ENCODE measurements at places on chromosomes 4 and X.

GRCh38 chrX:108736509-108737479 lies at the start of gene IRS4:
Gene IRS4 (minus strand): TSS chrX:108736563.
- no peak for DNase-seq

DNA sequence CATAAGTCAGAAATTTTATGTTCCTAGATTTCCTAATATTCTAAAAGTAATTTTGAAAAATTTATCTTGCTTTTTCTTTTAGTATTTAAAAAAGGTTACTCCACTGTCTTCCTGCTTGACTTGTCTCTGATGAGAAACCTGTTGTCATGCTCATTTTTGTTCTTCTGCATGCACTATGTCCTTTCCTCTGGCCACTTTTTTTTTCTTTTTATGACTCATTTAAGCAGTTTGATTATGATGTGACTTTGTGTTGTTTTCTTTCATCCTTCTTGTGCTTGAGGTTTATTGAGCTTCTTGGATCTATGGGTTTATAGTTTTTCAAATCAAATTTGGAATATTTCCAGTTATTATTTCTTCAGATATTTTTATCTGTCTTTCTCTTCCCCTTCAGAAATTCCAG lies 12.0 kb upstream of the UFSP2 start:
- no peak for DNase-seq

DNA sequence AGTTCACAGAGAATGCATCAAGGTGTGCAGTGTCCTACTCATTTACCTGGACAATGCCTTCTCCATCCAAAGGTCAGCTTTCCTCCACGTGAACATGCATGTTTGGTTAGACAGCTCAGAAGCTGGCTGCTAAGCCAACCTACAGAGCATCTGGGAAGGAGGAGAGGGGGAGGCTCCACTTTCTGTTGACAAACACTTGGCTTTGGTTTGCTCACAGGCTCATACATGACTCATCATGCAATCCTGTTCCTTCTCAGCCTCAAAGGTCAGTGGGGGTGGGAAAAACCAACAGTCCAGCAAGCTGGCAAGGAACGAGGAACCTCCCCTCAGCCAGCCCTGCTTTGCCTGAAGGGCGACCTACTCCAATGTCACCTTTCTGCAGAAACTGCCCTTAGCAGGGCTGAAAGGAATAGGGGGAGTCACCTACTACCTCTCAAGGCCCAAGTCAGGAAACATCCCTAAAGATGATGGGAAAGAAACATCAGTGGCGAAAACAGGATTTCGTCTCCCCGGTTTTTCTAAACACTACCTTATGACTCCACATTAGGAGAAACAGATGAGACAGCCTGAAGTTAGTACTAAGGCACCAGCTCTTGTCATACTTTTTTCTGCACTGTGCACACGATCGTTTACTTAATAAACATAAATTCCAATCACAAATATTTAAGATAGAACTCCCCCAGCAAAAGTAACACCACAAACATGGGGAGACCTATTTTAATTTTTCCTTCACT lies 37.9 kb downstream of the RELL1 start:
- no peak for DNase-seq

DNA sequence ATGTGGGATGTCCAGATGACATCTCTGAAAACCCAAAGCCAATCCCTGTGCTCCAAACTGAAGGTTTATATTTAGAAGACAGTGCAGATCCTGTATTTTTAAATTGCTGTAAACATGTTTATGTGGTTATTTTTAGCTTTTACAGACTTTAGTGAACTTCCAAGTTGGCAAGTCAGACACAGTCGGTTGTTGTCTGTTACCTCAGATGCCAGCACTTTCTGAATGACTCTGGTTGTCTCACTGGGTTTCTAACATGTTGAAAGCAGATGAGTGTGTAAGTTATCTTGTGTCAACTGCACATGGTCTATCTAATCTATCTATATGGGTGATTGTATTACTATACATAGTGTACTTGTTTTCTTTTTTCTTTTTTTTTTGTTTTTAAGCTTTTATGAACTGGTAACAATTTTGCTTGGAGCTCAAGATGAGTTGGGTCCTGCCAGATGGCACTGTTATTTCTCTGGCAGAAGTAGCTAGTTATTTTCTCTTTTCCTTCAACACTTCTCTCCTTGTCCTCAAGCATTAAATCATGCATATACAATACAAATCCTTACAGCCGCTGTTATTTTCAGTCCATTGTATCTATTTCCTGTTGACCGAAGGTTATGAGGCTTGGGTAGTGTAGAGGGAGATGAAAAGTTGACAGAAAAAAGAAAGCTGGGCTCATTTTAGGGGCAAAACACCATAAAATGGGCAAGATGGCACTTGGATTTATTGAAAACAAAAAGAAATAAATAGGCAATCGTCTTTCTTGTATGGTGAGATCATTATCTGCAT lies 66.3 kb downstream of the GAB1 start:
- DNase-seq = no peak

DNA sequence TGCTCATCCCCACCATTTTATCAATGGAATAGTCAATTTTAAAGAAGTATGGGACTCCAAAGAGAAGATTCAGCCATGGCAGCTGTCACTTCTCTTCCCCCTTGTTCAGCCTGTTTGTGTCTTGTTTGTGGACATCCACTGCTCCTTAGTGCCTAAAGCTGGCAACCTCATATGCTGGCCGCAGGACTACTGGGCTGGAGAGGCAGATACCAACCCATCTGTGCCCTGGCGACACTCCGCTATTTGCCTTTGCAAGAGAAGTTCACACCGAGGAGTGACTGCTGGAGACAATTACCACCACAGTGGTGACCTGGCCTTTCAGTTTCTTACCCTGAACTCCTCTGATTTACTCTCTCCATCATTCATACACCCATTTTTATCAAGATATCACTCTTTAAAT lies 64.3 kb downstream of the NHSL2 start:
- no peak for DNase-seq

DNA sequence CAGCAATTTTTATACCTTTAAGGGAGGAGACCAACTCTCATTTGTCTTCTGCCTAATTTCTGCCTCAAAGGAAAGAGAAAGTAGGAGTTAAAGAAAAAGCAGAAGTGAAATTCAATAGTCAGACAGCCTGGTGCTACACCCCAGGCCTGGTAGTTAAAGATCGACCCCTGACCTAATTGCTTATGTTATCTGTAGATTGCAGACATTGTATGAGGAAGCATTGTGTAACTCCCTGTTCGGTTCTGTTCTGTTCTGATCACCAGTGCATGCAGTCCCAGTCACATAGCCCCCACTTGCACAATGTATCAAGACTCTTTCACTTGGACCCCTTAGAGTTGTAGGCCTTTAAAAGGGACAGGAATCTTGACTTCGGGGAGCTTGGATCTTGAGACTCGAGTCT lies 335.9 kb upstream of the AR start:
- DNase-seq = no peak

GRCh38 chr4:7135389-7135746 lies 57.0 kb upstream of the SORCS2 start:
- DNase-seq = no peak

- peak; percentile 7 for DNase-seq
Measured at GRCh38 chr4:85747882-85748491, 273.0 kb downstream of the ARHGAP24 start.

DNA sequence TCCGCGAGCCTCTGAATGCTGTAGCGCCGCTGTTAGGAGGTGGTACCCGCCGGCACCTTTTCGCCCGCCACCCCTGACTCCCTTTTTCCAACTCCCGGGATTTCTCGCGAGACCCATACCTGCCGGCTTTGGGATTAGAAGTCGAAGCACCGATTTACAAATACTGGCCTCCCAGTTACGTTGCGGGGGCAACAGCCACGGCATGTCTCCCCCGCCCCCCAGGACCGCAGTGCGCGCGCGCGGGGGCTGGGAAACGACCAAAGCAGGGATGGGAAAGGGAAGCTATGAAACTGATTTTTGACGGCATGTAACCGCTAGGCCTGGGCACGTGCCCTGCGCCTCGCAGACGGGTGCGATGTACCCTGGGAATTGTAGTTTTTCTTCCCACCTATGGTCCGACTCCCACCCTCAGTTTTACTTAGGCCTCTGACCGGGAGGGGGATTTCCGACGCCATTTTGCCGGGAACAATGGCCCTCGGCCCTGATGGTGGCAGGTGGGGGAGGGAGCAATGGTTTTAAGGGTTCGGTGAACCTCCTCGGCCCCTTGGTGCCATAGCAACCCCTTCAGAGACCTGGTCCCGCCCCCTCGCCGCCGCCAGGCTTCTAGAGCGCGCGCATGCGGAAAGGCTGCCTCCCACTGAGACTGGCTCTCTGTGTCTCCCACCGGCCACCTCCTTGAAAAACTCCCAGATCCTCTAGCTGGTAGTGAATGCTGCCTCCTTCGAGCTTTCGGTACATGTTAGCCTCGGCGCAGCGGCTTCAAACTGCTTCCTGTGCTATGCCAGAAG lies 772 bp upstream of the WNK3 start:
- no peak for DNase-seq

DNA sequence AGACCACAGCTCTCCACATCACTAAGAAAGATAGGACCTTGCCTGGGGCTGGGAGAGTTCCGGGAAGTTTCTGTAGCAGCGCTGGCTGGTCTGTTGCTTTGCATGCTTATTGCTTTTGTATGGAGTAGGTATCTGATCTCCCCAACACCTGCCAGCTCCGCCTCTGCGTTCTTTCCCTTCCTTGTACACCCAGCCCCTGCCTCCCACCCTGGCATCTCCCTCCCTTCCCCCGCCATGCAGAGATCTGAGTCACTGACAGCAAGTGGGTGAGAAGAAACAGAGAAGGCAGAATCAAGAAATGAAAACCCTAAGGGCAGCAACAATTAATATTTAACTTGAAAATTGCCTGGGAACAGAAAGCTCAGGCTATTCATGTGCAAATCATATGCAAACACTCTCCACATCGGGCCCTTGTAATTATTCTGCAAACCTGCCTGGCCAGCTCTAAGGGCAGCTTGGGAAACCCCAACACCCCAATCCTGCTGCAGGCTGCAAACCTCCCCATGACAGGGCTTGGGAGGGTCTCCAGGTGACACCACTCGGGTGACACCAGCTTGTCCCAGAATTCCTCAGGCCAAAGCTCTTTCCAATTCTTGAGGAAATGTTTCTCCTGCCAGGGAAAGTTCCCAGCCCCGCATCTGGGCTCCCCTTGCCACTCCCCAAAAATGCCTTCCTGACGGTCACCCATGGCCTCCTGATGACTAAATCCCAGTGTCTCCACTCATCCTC lies 257.2 kb downstream of the FBXW7 start:
- no peak for DNase-seq

DNA sequence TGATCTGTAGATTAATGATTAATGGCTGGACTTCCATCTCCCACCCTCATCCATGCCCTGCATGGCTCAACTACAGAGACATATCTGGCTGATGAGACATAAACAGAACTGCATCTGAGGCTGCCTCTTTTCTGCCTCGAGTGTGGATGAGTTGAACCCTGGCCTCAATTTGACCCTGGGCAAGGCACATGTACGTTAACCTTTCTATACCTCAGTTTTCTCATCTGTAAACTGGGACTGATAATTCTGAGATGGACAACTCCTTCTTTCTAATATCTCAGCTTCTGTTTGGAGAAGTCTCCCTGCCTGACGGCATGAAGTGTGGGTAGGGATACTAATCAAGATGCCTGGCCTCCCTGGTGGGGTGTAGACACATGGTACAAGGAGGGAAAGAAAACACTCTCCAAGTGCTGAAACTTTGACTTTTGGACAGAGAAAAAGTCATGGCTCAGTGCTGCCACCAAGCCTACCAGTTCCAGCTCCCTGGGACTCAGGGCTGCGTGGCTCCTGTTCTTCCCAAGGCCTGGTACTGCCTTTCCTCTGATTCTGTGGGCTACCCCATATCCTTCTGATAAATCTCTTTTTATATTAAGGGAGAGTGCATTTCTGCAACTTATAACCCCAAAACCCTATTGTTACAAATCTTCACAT lies 64.4 kb downstream of the HAUS3 start:
- no peak for DNase-seq

- DNase-seq = no peak
Measured at GRCh38 chr4:135244056-135244455, 1042.5 kb upstream of the PABPC4L start.

- DNase-seq = no peak
Measured at GRCh38 chr4:127155116-127155515, 477.6 kb upstream of the INTU start.

DNA sequence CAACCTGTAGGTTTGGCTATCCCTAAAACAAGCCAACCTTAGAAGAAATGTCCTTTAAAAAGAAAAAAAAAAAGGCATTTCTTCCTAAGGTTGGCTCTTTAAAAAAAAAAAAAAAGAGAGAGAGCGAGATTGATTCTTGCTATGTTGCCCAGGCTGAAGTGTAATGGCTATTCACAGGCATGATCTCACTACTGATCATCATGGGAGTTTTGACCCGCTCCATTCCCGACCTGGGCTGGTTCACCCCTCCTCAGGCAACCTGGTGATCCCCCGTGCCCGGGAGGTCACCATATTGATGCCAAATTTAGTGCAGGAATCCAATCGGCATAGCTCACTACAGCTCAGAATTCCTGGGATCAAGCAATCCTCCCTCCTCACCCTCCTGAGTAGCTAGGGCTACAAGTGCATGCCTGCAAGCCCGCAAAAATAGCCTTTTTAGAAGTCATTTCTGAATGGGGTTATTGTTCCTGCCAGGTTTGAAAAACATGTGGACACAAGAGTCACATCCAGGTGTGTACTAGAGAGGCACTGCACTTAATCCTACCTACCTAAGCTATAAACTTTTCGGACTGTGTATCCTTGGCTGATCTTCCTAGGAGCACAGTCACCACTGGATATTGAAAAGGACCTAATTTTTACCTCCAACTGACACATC lies 61.4 kb upstream of the ZCCHC13 start:
- DNase-seq = no peak

DNA sequence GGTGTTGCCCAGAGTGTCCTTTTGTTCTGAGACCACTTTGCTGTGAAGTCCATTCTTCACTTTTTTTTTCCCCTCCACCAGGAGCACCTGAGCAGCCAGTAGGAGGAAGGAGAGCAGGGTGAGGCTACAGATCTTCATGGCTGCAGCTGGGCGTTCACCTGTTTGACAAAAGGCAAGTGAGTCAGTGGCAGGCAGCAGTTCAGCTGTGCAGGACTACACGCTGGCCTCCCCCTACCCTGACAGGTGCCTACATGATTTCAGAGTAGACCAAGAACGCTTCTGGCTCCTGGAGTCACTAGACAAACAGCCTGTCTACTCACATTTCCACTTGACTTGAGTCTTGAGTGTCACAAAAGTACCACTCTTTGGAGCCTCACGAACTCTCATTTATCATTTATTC lies 2.0 kb downstream of the FGFBP1 start:
- DNase-seq = no peak

GRCh38 chrX:1749499-1749898 lies 134.6 kb downstream of the ASMT start:
- DNase-seq = no peak

GRCh38 chrX:105872941-105873340 lies 50.6 kb downstream of the NRK start:
- no peak for DNase-seq

GRCh38 chr4:77036206-77036605 lies 39.6 kb downstream of the CCNI start:
- no peak for DNase-seq

GRCh38 chr4:154044742-154045485 lies 256.0 kb upstream of the SFRP2 start:
- no peak for DNase-seq
